Stimulated activated CD4-positive, alpha-beta T cell treated with anti-CD3 and anti-CD28 coated beads, Interleukin-2, amount 100 ng/mL, for 4 hours (primary cell): ENCODE measurements at places on chromosomes 6 and 20.

DNA sequence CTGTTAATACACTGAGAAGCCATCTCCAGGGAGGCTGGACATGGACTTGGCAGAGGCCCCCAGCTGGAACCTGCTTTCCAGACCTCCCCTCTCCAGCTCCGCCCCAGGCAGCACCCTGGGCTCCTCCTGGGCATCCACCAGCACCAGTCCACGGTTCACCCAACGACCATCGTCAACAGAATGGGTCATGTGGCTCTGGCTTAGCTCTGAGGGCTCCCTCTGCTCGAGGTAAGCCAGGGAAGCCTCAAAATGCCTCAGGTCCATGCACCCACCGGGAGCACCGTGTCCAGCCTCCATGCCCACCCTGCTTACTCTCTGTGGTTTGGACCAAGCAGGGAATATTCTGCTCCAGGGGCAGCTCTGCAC, 40.5 kb downstream of the WDR27 start:
- no peak for DNase-seq

- no peak for DNase-seq
Observed at GRCh38 chr20:62766716-62767115, 29.6 kb upstream of the MRGBP start.

DNA sequence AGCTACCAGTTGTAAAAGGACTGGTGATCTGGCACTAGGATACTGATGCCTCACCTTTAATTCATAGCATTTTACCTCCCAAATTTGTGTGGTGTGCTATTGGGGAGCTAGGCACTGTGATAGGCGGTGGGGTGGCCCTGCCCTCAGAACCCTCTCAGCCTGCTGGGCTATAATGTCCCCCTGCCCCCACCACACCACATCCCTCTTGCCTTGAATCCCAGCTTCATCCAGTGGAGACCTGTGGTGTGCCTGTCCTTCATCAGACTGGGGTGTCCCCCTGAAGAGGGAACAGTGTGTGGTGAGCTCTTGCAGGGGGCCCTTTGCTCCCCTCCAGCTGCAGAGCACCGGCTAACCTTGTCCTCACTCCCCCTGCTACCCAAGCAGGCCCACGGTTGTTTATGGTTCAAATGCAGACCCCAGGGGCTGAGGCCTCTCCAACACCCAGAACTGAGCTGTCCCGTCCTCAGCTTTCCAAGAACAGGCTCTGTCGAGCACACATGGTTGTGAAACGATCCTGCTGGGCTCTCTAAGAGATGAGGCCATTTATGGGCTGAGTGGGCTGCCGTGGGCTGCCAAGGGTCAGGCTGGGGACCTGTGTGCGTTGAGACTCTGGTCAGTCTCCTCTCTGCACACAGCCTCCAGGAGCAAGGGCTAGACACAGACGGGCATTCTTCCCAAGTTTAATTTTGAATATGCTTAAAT, 26.9 kb upstream of the VEGFA start:
- DNase-seq: no peak

DNA sequence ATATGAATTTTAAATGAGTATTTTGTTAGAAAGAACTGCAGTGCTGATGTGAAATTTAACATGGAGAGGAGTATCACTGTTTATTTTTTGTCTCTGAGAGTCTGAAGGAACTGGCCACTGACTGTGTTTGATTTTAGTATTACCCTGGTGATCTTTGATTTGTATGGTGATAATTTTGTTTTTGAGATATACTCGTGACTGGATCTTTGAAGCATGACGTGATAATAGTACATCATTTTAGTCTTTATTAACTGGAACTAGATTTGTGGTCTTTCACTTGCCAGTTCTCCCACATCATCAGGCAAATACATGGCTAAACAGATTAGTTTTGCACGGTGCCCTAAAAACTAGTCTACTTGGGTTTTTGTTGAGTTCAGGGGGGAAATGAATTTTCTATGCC, 55.5 kb downstream of the ARID1B start:
- DNase-seq: no peak

DNA sequence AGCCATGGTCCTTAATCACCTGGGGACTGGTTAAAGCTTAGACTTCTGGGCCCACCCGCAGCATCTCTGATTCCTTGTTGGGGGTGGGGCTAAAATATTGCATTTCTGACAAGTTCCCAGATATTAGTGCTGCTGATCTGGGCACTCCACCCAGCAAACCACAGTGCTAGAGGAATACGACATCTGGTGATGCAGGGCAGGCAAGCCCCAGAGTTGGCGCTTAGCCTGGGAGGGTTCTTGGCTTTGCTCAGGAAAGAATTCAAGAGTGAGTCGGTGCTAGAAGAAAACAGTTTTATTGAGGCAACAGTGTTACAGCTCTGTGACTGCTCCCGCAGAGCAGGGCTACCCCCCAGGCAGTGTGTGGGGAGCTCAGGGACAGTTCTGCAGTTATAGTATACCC, 210.7 kb downstream of the TFAP2C start:
- no peak for DNase-seq

DNA sequence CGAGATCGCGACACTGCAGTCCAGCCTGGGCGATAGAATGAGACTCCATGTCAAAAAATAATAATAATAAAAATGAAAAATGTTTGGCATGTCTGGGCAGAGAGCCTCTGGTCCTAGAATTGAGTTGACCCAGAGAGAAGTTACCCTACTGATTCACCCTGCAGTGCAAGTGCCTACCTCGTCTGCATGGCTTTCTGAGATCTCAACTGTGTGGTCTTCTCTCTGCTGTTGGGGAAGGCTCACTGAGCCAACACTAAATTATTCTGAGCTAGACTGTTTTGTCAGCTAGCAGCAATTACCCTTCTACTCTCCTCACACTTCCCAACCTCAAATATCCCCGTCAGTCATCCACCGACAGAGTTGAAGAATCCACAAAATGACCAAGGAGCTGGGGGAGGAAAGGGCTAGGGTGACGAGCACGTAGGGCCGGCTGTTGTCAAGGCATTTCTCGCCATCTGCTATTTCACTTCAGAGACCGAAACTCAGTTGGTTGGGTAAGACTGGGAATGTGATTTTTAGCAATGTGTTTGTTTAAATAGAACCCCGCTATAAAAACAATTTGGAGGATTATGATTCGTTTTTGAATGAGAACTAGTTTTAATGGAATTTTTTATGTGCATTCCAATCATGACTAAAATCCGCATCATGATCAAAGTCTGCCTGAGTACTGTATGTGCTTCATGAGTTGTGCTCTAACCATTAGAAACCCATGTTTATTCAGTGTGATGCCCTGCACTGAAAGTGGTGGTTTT, 9.4 kb downstream of the MAS1 start:
- DNase-seq: no peak

DNA sequence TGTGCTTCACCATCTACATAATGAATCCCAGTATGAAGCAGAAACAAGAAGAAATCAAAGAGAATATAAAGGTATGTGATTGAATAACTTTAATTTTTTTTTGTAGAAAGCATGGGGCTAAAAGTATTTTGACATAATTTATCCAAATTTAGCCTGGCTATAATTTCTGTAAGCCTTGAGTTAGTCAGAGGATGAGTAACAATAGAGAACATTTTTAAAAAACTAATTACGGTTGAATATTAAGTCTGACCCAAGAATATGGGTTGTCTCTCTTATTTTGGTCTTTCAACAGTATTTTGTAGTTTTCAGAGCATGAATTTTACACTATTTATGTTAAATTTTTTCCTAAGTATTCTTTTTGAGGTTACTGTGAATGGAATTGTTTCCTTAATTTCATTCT, 2.5 kb downstream of the GMNN start:
- no peak for DNase-seq

GRCh38 chr20:23344336-23344735, 6.3 kb upstream of the NXT1 start:
- DNase-seq: no peak
